ENCODE measurements at places on chromosomes 16 and 17. TPM values are rescaled to one million over a fixed set of nuclear protein-coding genes. Genes with fewer than 3 reads are reported as not detected.

- DNase-seq: no peak
- no peaks in the 10 kb centered on the region for H3K27me3 ChIP-seq
- H3K4me3 ChIP-seq: peak overlapping the region; percentile 5
- H3K27ac ChIP-seq: peak overlapping the region; percentile 66
Observed at GRCh38 chr17:80820331-80820730, 171.3 kb upstream of the CHMP6 start.

GRCh38 chr16:11265124-11265523 lies 4.0 kb downstream of the TNP2 start:
- H3K27me3 ChIP-seq: peaks cover 4% of the 10 kb centered on the region
- H3K4me1 ChIP-seq: peaks cover 43% of the 10 kb centered on the region
- no peak for DNase-seq
- H3K36me3 ChIP-seq: no peaks in the 10 kb centered on the region

- H3K27me3 ChIP-seq: peaks cover 34% of the 10 kb centered on the region
- DNase-seq: no peak
- H3K4me1 ChIP-seq: no peaks in the 10 kb centered on the region
- no peak overlapping the region for H3K27ac ChIP-seq
Observed at GRCh38 chr17:55296171-55296695, 31.5 kb downstream of the HLF start.

DNA sequence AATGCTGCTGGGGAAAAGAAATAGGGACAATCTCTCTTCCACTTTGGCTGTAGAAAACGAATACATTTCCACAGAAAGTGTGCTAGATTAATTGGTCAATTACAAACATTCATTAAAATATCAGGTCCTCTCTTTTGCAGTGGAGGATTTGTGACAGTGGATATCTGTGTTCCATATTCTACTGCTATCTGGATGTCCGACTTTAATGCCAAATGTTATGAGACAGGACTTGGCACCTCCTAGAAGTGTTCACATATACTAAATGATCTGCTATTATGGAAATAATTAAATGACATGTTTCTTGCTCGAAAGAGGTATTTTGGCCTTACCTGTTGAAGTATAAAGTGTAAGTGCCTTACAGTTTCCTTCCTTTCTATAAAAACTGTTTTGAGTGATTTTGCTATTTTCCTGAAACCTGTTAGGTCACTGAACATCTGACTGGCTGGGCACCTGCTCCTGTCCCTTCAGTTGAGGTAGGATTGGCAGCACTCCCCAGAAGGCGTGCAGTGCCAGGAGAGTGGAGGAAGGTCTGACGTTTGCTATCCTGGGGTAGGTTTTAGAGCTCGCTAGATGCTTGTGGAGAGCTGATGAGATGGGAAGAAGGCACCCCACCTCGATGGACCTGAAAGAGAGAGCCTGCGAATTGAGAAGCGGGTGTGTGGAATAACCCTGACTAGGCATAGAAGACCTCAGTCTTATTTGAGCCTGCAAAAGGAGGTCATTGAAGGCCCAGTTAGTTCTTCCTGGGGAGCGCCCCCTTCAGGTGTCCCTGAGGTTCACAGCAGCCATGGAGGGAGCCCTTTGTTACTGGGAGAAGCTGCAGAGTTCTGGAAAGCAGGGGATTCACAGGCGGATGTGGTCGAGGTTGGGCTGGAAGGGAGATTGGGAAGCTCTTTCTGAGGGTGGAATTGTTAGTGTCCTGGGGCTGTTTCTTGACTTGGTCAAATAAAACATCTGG lies 159.4 kb upstream of the ZNF267 start:
- no peak for DNase-seq
- H3K27ac ChIP-seq: peak overlapping the region; percentile 99
- peaks cover 39% of the 10 kb centered on the region for H3K4me1 ChIP-seq
- H3K36me3 ChIP-seq: peaks cover 34% of the 10 kb centered on the region

GRCh38 chr17:11901931-11902330 lies 95.3 kb downstream of the ZNF18 start:
- peaks cover 8% of the 10 kb centered on the region for H3K27me3 ChIP-seq
- H3K4me1 ChIP-seq: no peaks in the 10 kb centered on the region
- no peak for DNase-seq
- no peak overlapping the region for H3K4me3 ChIP-seq

GRCh38 chr17:10622617-10623485 lies 34.3 kb downstream of the MYH3 start:
- no peak for DNase-seq
- no peak overlapping the region for H3K4me3 ChIP-seq
- no peaks in the 10 kb centered on the region for H3K36me3 ChIP-seq
- no peaks in the 10 kb centered on the region for H3K27me3 ChIP-seq

GRCh38 chr17:179066-179432 lies 2.4 kb downstream of the DOC2B start:
- H3K36me3 ChIP-seq: no peaks in the 10 kb centered on the region
- no peak for DNase-seq
- H3K4me3 ChIP-seq: no peak overlapping the region
- H3K27me3 ChIP-seq: peaks cover 39% of the 10 kb centered on the region

The EFNB3 gene
- total RNA-seq: not detected

The ZFP3 gene
- total RNA-seq: 3.1 TPM

The PHF12 gene
- 81.6 TPM for total RNA-seq

The PRAC2 gene
- total RNA-seq: not detected

- no peak overlapping the region for H3K27ac ChIP-seq
- H3K36me3 ChIP-seq: no peaks in the 10 kb centered on the region
- no peaks in the 10 kb centered on the region for H3K27me3 ChIP-seq
- no peak overlapping the region for H3K4me3 ChIP-seq
- peaks cover 6% of the 10 kb centered on the region for H3K4me1 ChIP-seq
- no peak for DNase-seq
Observed at GRCh38 chr16:78638371-78638770, 538.9 kb downstream of the WWOX start.

- H3K4me1 ChIP-seq: no peaks in the 10 kb centered on the region
- H3K27me3 ChIP-seq: no peaks in the 10 kb centered on the region
- no peak overlapping the region for H3K27ac ChIP-seq
- no peak for DNase-seq
Observed at GRCh38 chr16:13032911-13033310, 131.5 kb downstream of the SHISA9 start.

The USP43 gene
- total RNA-seq: 1.6 TPM

DNA sequence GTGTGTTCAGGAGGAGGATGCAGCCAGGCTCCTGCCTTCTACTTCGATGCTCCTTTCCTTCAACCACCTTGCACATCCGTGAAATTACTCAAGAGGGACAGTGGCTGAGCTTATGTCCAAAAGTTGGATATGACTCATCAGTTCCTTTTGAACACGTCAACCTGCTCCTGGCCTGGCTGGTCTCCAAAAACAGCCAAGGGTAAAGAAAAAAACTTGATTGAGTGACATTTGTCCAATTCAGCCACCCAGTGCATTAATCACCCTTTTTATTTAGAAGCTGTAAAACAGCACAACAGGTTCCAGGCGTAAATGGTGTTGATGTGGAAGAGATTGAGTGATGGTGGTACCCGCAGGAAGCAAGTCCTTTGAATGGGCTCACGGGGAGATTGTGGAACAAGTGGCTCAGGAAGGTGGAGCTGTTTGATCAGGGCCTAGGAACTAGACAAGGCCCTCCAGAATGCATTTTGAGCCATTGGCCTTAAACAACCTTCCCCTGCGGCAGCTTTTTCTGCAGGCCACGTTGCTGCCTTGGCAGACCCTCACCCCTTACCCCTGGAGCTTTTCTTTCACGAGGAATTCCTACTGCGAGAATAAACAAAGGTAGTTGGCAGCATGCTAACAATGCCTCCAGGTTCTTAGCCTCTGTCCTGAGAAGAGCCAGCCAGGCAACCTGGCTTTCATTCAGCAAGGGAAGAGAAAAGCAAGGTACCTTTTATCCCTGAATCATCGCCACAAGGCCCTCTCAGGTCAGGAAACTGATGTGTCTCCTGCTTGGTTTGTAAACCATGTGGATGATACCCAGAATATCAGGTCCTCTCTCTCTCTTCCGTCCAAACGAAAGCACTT lies 173.3 kb upstream of the CACNG5 start:
- peaks cover 20% of the 10 kb centered on the region for H3K36me3 ChIP-seq
- no peaks in the 10 kb centered on the region for H3K27me3 ChIP-seq
- no peak overlapping the region for H3K27ac ChIP-seq
- DNase-seq: peak; percentile 27
- no peak overlapping the region for H3K4me3 ChIP-seq

The CLDN6 gene
- not detected for total RNA-seq

GRCh38 chr17:65011047-65011446 lies 45.5 kb downstream of the GNA13 start:
- H3K4me1 ChIP-seq: peaks cover 57% of the 10 kb centered on the region
- H3K36me3 ChIP-seq: peaks cover 13% of the 10 kb centered on the region
- no peaks in the 10 kb centered on the region for H3K27me3 ChIP-seq
- no peak overlapping the region for H3K4me3 ChIP-seq

DNA sequence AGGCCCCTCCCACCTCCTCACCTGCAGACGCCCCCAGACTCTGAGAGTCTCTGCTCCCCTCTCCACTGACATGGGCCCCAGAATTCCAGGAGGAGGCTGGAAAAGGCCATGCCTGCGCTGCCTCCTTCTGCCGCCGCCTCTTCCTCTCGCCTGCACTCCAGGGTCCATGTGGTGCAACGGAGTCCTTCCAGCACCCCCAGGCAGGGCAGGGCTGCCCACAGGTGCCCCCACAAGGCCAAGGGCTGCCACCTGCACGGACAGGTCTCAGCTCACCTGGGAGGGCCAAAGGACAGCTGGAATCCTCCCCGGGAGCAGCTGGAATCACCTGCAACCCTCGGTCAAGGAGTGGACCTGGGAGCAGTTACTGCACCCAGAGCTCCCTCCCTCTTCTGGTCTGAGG lies 194.9 kb downstream of the RBFOX3 start:
- H3K27me3 ChIP-seq: peaks cover 7% of the 10 kb centered on the region
- DNase-seq: no peak
- no peak overlapping the region for H3K27ac ChIP-seq
- no peaks in the 10 kb centered on the region for H3K4me1 ChIP-seq

The C16orf46 gene
- not detected for total RNA-seq

- H3K4me3 ChIP-seq: no peak overlapping the region
- H3K36me3 ChIP-seq: peaks cover 11% of the 10 kb centered on the region
- H3K27ac ChIP-seq: no peak overlapping the region
- no peak for DNase-seq
- peaks cover 29% of the 10 kb centered on the region for H3K4me1 ChIP-seq
Observed at GRCh38 chr16:75080205-75081029, 36.2 kb downstream of the LDHD start.

GRCh38 chr17:17853811-17854447 lies 17.1 kb upstream of the SREBF1 start:
- H3K27me3 ChIP-seq: no peaks in the 10 kb centered on the region
- H3K4me1 ChIP-seq: peaks cover 80% of the 10 kb centered on the region
- H3K27ac ChIP-seq: peak overlapping the region; percentile 95
- peak overlapping the region; percentile 94 for H3K4me3 ChIP-seq
- peaks cover 5% of the 10 kb centered on the region for H3K36me3 ChIP-seq

The TMC7 gene
- total RNA-seq: 0.10 TPM

- no peak for DNase-seq
- peaks cover 23% of the 10 kb centered on the region for H3K27me3 ChIP-seq
- no peaks in the 10 kb centered on the region for H3K4me1 ChIP-seq
- no peak overlapping the region for H3K4me3 ChIP-seq
- no peaks in the 10 kb centered on the region for H3K36me3 ChIP-seq
Observed at GRCh38 chr16:13911871-13912270, 8.1 kb upstream of the ERCC4 start.

GRCh38 chr17:413016-413350 lies 60.4 kb upstream of the RPH3AL start:
- peaks cover 83% of the 10 kb centered on the region for H3K4me1 ChIP-seq
- H3K36me3 ChIP-seq: peaks cover 25% of the 10 kb centered on the region
- peak; percentile 26 for DNase-seq
- H3K4me3 ChIP-seq: peak overlapping the region; percentile 91
- H3K27ac ChIP-seq: peak overlapping the region; percentile 95

The BCAR1 gene
- 1.2 TPM for total RNA-seq

The SHISA6 gene
- total RNA-seq: not detected

The CA7 gene
- not detected for total RNA-seq

DNA sequence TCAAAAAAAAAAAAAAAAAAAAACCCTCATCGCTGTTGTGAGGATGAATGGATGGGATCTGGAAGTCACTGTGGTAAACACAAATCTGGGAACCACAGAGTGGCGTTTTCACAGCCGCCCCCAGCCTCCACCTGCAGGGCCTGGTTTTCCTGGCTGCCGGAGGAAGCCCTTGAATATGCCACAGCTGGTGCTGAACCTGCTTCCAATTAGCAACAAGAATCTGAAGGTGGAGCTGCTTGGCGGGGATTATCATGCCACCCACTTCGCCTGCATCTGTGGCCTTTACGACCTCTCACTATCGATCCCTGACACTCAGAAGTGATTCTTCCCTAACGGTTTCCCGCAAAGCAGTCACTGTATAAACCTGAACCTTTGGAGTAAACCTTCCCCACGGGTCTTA lies 16.1 kb downstream of the MRM3 start:
- H3K4me1 ChIP-seq: peaks cover 8% of the 10 kb centered on the region
- H3K36me3 ChIP-seq: no peaks in the 10 kb centered on the region
- no peak for DNase-seq
- no peaks in the 10 kb centered on the region for H3K27me3 ChIP-seq
- H3K27ac ChIP-seq: no peak overlapping the region
- no peak overlapping the region for H3K4me3 ChIP-seq

The AIPL1 gene
- not detected for total RNA-seq

GRCh38 chr17:80307994-80308691 lies 47.5 kb downstream of the RNF213 start:
- H3K27ac ChIP-seq: peak overlapping the region; percentile 100
- peaks cover 17% of the 10 kb centered on the region for H3K4me1 ChIP-seq
- DNase-seq: no peak
- peaks cover 29% of the 10 kb centered on the region for H3K36me3 ChIP-seq
- no peaks in the 10 kb centered on the region for H3K27me3 ChIP-seq
- peak overlapping the region; percentile 59 for H3K4me3 ChIP-seq

DNA sequence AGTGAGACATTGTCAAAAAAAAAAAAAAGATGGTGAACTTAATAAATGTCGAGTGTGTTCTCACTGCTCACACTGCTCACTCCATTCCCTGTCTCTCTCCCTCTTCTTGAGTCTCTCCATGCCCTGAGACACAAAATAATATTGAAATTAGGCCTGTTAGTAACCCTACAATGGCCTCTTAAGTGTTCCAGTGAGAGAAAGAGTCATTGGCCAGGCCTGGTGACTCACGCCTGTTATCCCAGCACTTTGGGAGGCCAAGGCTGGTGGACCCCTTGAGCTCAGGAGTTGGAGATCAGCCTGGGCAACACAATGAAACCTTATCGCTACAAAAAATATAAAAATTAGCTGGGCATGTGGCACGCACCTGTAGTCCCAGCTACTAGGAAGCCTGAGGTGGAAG lies 16.2 kb upstream of the CSF3 start:
- H3K4me1 ChIP-seq: peaks cover 11% of the 10 kb centered on the region
- no peak for DNase-seq
- H3K4me3 ChIP-seq: no peak overlapping the region
- no peaks in the 10 kb centered on the region for H3K27me3 ChIP-seq
- peak overlapping the region; percentile 67 for H3K27ac ChIP-seq
- peaks cover 13% of the 10 kb centered on the region for H3K36me3 ChIP-seq

GRCh38 chr17:42240201-42240600 lies 36.0 kb downstream of the STAT5B start:
- H3K27ac ChIP-seq: no peak overlapping the region
- no peaks in the 10 kb centered on the region for H3K27me3 ChIP-seq
- DNase-seq: no peak

The NSF gene
- total RNA-seq: 34.3 TPM

GRCh38 chr17:65553009-65553645 lies 8.3 kb downstream of the AXIN2 start:
- peak overlapping the region; percentile 79 for H3K4me3 ChIP-seq
- H3K27me3 ChIP-seq: no peaks in the 10 kb centered on the region
- H3K27ac ChIP-seq: peak overlapping the region; percentile 55
- H3K36me3 ChIP-seq: peaks cover 8% of the 10 kb centered on the region
